ENCODE measurements at places on chromosomes 12 and 14.

- no peak for DNase-seq
Observed at GRCh38 chr14:52013984-52014600, 24.7 kb downstream of the RTRAF start.

DNA sequence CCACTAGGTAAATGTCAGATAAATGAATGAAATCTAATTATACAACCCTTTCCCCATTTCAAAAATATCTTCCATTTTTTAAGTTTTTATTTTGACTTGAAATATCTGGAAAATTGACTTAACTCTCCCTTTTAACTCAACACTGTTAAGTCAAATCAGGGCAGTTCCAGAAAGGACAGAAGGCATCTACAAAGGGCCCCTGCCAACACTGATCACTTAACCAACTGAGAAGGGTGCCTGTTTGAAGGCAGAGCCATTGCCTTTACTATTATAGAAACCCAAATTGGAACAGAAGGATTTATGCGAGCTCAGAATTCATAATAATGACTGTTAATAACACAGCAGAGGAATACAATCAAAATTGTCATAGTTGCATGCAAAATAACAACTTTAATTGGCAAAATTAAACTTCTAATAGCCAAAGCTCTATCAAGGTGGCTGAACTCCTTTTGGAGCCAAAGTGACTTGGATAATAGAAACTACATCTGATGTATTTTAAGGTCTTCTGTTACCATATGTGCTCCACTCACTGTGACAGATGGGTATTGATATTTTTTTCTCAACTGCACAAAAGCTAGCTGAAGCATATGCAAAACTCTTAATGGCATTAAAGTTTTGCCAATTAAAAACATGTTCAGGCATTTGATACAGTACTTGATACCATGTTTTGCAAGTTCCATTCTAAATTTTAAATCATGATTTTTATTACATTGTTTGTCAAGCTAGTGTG, 383.8 kb downstream of the NOVA1 start:
- no peak for DNase-seq

DNA sequence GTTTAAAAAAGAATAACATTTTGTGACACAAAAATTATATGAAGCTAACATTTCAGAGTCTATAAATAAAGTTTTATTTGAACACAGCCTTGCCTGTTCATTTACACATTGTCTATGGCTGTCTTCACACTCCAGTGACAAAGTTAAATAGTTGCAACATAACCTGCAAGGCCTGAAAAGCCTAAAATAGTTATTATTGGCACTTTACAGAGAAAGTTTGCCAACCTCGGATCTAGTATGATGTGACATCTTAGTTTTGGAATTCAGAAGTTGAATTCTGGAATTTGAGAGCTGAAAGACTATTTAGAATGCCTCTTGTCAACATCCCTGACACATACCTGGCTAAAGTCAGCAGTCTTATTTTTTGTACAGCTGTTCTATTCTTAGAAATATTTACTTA, 68.3 kb downstream of the DYRK2 start:
- DNase-seq, result no peak

DNA sequence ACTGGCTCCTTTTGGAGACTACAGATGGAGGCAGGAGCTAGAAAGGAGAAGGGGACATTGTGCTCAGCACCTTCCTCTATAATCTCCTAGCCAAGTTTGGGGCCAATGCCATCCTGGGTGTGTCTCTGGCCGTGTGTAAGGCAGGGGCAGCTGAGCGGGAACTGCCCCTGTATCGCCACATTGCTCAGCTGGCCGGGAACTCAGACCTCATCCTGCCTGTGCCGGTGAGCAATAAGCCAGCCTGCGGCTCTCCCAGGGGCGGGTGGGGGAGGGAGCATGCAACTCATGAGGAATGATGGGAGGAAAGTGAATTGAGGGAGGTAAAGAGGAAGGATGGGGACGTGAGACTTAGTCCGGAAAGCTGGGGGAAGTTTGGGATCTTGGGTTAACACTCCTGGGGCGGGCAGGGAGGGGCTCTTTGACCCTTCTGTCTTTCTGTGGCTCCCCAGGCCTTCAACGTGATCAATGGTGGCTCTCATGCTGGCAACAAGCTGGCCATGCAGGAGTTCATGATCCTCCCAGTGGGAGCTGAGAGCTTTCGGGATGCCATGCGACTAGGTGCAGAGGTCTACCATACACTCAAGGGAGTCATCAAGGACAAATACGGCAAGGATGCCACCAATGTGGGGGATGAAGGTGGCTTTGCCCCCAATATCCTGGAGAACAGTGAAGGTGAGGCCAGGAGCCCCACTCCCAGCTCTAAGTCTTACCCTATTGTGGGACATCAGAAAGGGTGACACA, 3.3 kb downstream of the ENO2 start:
- DNase-seq, result no peak

DNA sequence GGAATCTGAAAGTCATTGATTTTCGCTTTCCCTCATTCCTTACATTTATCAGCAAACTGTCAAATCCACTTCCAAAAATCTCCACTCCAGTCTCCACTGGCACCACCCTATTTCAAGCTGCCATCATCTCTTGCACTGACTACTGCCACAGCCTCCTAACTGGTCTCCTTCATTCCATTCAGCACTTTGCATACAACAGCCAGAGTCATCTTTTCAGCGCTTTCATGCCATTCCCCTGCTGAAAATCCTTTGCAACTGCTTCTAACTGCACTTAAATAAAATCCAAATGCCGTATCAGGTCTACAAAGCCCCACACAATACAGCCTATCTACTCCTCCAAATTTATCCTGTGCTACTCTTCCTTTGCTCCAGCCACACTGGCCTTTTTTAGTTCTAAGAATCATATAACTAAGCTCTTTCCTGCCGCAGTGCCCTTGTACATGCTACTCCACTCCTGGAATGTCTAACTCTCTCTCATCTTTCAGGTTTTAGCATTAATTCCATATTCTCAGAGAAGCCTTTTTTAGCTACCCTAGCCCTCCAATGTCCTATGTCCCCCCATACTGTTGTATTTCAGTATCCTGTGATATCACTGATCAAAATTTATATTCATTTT, 21.6 kb downstream of the FERMT2 start:
- no peak for DNase-seq

- DNase-seq, result no peak
Observed at GRCh38 chr14:62882967-62883366, 162.3 kb downstream of the KCNH5 start.

GRCh38 chr12:49838973-49839633, 3.8 kb downstream of the BCDIN3D start:
- DNase-seq, result no peak

GRCh38 chr14:65346895-65347294, 65.6 kb upstream of the FUT8 start:
- no peak for DNase-seq

- DNase-seq, result no peak
Observed at GRCh38 chr12:2453076-2453760, 341.6 kb upstream of the FKBP4 start.

- no peak for DNase-seq
Observed at GRCh38 chr14:94058674-94059138, 22.3 kb downstream of the DDX24 start.

DNA sequence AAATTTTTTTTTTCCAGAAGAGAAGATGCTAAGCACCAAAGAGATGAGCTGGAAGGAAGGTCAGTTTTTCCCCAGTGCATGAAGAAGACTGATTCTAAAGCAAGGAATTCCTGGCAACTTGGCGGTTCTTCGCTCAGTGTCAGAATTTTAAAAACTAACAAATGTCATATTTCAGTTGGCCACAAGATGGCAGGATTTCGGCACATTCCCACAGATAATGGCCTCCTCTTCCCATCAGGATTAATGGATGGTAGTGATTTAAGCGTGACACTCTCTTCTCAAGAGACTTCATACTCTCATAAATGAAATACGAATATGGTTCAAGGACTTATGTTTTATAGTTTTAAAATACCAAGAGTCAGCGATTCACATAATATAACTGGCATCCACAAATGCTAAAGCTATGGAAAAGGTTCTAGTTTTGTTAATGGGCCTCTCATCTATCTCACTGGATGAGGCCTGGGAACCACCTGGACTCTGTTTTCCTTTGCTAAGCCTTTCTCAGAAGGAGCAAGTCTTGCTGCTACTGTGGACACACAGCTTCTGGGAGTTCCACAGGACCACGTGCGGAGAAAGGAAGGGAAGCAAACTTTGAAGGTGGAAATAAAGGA, 46.1 kb upstream of the PTPRO start:
- DNase-seq, result peak; percentile 26

- no peak for DNase-seq
Observed at GRCh38 chr14:37559386-37559785, 35.7 kb downstream of the FOXA1 start.

DNA sequence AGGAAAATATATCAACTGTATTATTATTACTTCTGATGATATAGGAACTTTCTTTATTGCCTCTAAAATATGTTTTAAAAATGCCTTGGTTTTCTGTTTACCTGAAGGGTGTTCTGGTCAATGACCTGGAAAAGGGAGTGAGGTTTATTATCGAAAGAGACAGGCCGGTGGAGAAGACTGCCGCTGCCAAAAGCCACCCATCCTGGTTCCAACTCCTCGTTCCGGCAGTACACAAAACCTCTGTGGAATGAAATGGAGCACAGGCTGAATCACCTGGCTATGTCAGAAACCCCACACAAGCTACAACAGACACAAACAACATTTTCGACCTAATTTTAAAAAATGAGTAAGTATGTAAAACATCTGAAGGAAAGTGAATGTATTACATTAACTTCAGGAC, 73.6 kb downstream of the HECTD4 start:
- DNase-seq, result no peak

DNA sequence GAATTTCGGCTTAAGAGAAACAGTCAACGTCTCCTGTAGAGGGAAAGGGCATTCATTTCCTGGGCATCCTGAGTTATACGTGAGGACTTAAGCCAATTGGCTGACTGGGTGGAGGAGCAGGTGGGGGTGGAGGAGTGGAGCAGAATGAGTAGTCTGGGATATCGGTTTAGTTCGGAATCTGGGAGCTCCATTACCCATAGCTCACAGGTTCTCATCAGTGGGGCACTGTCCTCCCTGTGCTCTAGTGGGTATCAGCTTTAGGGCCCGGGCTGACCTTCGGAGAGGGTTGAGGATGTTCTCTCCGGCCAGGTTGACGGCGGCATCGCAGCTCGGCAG, 704 bp downstream of the SDR39U1 start:
- DNase-seq, result no peak

GRCh38 chr14:54788701-54789100, 113.9 kb downstream of the GCH1 start:
- DNase-seq, result no peak

DNA sequence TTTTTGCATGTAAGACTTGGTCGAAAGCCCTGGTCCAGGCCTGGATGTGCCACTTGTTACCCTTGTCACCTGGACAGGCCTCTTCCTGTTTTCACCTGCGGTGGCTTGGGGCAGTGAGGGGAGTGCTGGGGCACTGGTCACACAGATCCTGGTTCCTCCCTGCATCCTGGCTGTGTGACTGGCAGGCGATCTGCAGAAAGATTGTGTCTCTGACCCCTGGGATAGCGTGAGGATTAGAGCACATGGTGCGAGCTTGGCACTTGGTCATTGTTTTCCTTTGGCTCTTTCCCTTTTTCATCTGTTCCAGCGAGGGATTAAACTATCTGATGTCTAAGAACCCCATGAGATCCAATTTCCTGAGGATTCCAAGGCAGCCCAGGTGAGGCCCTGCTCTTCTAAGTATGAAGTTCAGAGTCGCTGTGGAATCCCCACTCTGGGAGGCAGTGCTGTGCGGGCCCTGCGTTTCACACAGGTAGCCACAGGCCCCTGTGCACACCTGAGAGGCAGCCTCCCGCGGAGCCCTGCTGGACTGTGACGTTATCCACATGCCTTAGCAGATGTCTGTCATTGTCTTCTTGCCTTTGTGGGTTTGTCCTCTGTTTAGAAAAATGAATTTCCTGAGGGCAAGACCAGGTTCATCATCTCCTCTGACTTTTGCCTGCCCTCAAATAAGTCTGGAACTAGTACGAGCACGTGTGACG, 288.4 kb downstream of the CACNA1C start:
- no peak for DNase-seq

GRCh38 chr12:106722837-106723236, 51.6 kb upstream of the RIC8B start:
- no peak for DNase-seq

GRCh38 chr12:96749999-96750398, 157.1 kb upstream of the NEDD1 start:
- DNase-seq, result no peak

- no peak for DNase-seq
Observed at GRCh38 chr14:88185843-88186242, 137.2 kb downstream of the KCNK10 start.

DNA sequence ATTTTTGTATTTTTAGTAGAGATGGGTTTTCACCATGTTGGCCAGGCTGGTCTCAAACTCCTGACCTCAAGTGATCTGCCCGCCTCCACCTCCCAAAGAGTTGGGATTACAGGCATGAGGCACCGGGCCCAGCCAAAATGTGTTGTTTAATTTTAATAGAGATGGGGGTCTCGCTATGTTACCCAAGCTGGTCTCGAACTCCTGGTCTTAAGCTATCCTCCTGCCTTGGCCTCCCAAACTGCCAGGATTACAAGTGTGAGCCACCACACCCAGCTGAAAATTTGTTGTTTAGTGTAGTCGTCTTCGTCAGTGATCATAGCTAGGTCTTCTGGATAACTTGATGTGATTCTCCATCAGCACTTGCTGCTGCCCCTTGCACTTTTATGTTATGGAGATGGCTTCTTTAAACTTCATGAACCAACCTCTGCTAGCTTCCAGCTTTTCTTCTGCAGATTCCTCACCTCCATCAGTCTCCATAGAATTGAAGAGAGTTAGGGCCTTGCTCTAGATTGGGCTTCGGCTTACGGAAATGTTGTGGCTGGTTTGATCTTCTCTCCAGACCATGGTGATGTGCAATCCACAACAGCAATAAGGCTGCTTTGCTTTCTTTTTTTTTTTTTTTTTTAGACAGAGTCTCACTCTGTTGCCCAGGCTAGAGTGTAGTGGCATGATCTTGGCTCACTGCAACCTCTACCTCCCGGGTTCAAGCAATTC, 13.0 kb downstream of the ISCU start:
- no peak for DNase-seq

DNA sequence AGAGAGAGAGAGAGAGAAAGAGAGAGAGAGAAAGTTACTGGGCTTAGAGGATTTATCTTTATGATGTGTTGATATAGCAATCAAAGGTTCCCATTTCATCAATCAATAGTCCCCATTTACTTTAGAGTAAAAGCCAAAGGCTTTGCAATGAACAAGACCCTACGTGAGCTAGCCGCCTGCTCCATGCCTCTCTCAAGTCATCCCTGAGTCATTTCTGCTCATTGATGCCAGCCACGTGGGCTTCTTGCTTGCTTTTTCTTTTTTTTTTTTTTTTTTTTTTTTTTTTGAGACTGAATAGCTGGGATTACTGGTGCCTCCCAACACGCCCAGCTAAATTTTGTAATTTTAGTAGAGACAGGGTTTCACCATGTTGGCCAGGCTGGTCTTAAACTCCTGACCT, 70.9 kb downstream of the GPR135 start:
- no peak for DNase-seq

DNA sequence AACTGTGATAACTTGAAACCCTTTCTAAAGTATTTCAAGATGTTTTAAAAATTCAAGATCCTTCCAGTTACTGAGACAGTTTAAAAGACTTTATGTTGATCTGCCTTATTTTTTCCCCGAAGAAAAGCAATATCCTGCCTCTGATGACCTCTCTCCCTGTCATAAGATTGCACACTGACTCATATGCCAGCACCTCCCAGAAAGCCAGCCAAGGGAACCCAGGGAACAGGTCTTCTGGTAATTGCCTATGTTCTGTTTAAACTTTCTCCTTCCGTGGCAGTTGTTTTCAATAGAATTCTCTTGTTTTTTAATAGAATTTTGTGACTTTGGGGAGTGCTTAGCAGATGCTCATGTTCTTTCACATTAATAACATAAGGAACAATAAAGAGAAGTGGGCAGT, 300.2 kb upstream of the PRKD1 start:
- DNase-seq, result no peak

Measured in NCI-H187 treated with DMSO at 0.1 percent for 48 hours (cell line).